ENCODE measurements at places on chromosomes 4 and X.

DNA sequence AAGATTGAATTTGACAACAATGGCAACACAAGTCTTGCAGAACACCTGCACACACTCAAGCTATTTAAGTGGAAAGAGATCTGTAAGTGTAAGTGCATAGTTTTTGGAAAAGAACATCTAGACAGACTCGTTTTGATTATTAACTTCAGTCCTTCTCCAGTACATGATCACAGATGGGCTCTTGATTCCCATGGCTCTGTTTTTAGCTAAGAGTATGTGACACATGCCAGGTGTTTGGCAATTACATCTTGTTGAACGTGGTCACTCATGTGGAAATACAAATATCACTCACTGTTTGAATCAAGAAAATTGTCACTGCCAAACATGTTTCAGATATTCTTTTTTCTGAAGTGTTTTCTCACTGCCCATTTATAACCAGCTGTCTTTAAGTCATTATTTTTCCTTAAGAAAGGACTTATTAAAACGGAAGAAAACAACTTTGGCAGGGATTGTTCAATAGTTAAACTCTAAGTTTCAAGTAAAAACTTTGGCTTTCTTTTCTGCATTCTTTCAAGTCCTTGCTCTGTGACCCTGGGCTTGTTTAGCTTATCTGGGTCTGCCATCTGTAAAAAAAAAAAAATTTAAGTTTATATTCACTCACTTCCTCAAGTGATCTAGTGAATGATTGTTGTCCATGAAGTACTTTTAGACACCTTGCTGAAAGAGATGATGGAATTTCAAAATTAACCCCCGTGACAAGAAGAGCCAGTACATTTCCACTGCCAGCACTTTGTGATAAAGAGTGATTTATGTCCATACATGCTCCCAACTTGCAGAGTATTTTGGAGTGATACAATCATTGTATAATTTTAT is 125.4 kb downstream of the ATXN3L start:
- no peak for DNase-seq

DNA sequence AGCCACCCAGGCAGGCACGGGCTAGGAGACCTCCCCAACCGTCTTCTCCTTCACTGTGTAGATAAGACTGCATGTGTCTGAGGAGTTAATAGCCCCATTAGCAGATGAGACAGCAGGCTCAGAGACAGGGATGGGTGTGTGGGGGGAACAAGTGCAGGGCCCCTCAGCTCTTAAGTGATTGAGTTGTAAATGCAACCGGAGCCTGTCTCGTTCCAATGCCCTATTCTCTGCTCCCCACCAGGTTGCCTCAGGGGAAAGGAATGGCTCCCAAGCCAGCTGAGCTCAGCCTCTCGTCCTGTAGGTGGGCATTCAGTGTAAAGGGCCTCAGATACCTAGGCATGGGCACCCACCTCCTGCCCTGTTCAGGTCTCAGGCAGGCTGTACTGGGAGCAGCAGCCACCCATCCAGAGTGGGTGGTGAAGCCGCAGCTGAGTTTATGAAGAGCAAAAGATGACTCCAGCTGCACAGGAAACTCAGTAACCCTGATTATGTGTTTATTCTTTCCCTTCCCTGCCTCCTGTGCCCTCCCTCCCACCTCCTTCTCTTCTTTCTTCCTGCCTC is 87.3 kb downstream of the PJA1 start:
- DNase-seq = no peak

DNA sequence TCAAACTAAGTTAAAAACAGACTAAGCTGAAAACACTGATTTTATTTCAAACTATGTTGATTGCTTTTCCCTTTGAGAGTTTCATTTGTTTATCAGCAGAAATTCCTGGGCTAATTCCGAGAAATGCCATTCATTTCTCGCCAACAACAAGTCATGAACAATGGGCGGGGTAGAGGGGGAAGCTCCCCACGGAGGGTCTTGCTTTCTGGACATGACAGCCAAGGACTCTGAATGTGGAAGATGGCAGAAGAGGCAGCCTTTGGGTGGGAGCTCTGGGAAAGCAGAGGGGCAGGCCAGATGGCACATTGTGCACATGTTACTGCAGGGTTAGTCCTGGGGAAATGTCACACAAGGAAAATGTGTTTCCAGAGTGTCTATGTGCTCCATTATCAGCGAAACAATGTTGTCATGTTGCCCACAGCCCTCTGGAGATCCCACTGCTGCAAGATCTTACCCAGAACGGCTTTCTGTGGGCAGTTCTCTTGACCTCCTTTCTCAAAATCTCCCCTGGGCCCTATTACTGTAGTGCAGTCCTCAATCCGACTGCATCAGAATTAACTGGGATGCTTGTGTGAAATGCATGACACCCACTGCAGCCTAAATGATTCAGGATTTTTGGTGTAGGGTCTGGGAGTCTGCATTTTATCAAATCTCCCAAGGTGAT is 45.0 kb downstream of the CHRDL1 start:
- no peak for DNase-seq

- no peak for DNase-seq
Measured at GRCh38 chr4:174362340-174362739, 78.6 kb downstream of the CEP44 start.

- DNase-seq = no peak
Measured at GRCh38 chrX:54180403-54180802, 2.7 kb downstream of the FAM120C start.

GRCh38 chr4:105210916-105211315 is 64.2 kb downstream of the TET2 start:
- no peak for DNase-seq

GRCh38 chr4:108854786-108855185 is 91.9 kb upstream of the ETNPPL start:
- no peak for DNase-seq

GRCh38 chr4:7381221-7381889 is 53.4 kb downstream of the PSAPL1 start:
- no peak for DNase-seq

- DNase-seq = no peak
Measured at GRCh38 chrX:81308086-81308829, 106.4 kb downstream of the SH3BGRL start.

- DNase-seq = no peak
Measured at GRCh38 chrX:94204524-94204923, 530.5 kb downstream of the FAM133A start.

DNA sequence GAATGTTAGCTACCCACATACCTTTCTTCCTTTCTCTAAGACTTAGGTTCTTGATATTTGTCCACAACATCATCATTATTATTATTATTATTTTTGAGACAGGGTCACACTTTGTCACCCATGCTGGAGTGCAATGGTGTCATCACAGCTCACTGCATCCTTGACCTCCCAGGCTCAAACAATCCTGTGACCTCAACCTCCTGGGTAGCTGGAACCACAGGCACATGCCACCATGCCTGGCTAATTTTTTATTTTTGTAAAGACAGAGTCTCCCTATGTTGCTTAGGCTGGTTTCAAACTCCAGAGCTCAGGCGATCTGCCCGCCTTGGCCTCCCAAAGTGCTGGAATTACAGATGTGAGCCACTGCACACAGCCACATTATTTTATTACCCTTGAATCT is 119.0 kb downstream of the CBR4 start:
- DNase-seq = no peak

Measured in activated T-cell treated with anti-CD3 and anti-CD28 coated beads for 48 hours (primary cell).